Spinal cord (tissue), 10 donors: ENCODE measurements at places on chromosomes 1 and 21. TPM values are rescaled to one million over a fixed set of nuclear protein-coding genes. Genes with fewer than 3 reads are reported as not detected.

Gene SYCP1
- 0.48 TPM for polyA plus RNA-seq

Gene PTPRF
- polyA plus RNA-seq = 107 TPM

Gene C1QA
- 23.3 TPM for polyA plus RNA-seq

Gene PLPP3
- 253 TPM for polyA plus RNA-seq

Gene LCE1E
- polyA plus RNA-seq = not detected

Gene COL8A2
- polyA plus RNA-seq = 3.2 TPM

Gene PBXIP1
- 67.8 TPM for polyA plus RNA-seq

GRCh38 chr21:39186676-39187075, 3.4 kb upstream of the PSMG1 start:
- H3K27ac ChIP-seq = no peak overlapping the region
- no peak overlapping the region for H3K4me3 ChIP-seq
- no peaks in the 10 kb centered on the region for H3K36me3 ChIP-seq
- DNase-seq = no peak
- H3K4me1 ChIP-seq = no peaks in the 10 kb centered on the region

GRCh38 chr21:43717967-43718871, 710 bp upstream of the PDXK start:
- no peaks in the 10 kb centered on the region for H3K27me3 ChIP-seq
- H3K36me3 ChIP-seq = peaks cover 12% of the 10 kb centered on the region
- H3K4me1 ChIP-seq = peaks cover 32% of the 10 kb centered on the region
- DNase-seq = no peak

DNA sequence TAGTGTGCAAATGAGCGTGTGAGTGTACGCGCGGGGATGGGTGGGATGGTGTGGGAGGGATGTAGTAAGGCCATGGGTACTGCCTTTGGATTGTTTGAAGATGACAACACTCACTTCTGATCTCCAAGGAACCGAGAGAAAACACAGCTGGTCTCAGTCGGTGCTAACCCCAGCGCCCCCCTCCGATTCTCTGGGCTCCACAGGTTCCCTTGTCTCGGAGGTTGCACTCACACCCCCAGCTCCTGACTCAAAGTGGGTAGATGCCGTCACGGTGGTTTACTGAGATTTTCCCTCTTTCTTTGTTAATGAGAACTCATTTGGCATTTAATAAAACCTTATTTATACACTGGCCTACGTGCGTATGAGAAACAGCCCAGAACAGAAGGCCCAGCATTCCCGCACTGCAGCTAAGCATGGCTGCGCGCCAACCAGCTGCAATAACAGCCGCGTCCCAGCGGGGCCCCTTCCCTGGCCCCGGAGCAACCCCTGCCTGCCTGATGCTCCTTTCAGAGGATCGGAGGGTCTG, 25.8 kb downstream of the ABCA4 start:
- H3K27ac ChIP-seq = peak overlapping the region; percentile 92
- H3K27me3 ChIP-seq = no peaks in the 10 kb centered on the region
- H3K36me3 ChIP-seq = no peaks in the 10 kb centered on the region

- peaks cover 2% of the 10 kb centered on the region for H3K36me3 ChIP-seq
- H3K4me3 ChIP-seq = no peak overlapping the region
- H3K4me1 ChIP-seq = peaks cover 22% of the 10 kb centered on the region
Measured at GRCh38 chr1:1155258-1155657, 18.4 kb upstream of the TTLL10 start.

- H3K27me3 ChIP-seq = no peaks in the 10 kb centered on the region
- DNase-seq = no peak
- H3K36me3 ChIP-seq = no peaks in the 10 kb centered on the region
- H3K27ac ChIP-seq = no peak overlapping the region
- no peak overlapping the region for H3K4me3 ChIP-seq
Measured at GRCh38 chr1:36211307-36211706, 12.9 kb upstream of the THRAP3 start.

- no peak overlapping the region for H3K27ac ChIP-seq
- DNase-seq = no peak
- H3K27me3 ChIP-seq = no peaks in the 10 kb centered on the region
- H3K4me3 ChIP-seq = no peak overlapping the region
Measured at GRCh38 chr1:190619724-190620123, 142.1 kb upstream of the BRINP3 start.

- H3K4me3 ChIP-seq = no peak overlapping the region
- H3K4me1 ChIP-seq = no peaks in the 10 kb centered on the region
- H3K36me3 ChIP-seq = no peaks in the 10 kb centered on the region
Measured at GRCh38 chr1:234874291-234875288, 254.0 kb downstream of the TOMM20 start.

DNA sequence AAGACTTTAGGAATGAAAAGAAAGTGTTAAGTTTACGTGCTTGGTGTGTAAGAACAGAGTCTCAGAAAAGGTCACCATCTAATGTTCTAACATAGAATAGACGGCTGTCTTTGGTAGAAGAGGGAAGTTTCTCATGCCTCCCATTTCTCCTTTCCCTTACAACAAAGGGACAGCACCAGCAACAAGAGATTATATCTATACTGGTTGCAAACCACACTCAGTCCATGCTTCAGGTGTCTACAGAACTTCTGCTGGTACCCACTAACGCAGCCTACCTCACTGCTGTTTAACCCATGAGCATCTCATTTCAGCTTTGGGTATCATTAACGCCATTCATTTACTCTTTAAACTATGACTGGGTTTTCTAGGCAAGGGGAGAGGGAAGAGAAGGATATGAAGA, 9.2 kb upstream of the ITPKB start:
- no peak overlapping the region for H3K27ac ChIP-seq
- no peaks in the 10 kb centered on the region for H3K4me1 ChIP-seq
- H3K4me3 ChIP-seq = no peak overlapping the region
- no peaks in the 10 kb centered on the region for H3K27me3 ChIP-seq
- no peaks in the 10 kb centered on the region for H3K36me3 ChIP-seq

- H3K27ac ChIP-seq = no peak overlapping the region
- no peak overlapping the region for H3K4me3 ChIP-seq
- no peak for DNase-seq
- no peaks in the 10 kb centered on the region for H3K36me3 ChIP-seq
- H3K27me3 ChIP-seq = no peaks in the 10 kb centered on the region
Measured at GRCh38 chr21:28632755-28633408, 359.8 kb downstream of the LTN1 start.
